Stomach (tissue), 19 donors: ENCODE measurements at places on chromosomes 4 and X. TPM values are rescaled to one million over a fixed set of nuclear protein-coding genes. Genes with fewer than 3 reads are reported as not detected.

The CYP2U1 gene
- total RNA-seq = 3.6 TPM

The SPIN2A gene
- 0.87 TPM for total RNA-seq

The FREM3 gene
- total RNA-seq = not detected

The ITIH6 gene
- total RNA-seq = not detected

The RNF212 gene
- not detected for total RNA-seq

The NHS gene
- total RNA-seq = 2.9 TPM

The CFI gene
- 20.4 TPM for total RNA-seq

The EDA gene
- total RNA-seq = 4.8 TPM

The CPE gene
- 33.0 TPM for total RNA-seq

The TRPC3 gene
- total RNA-seq = 3.7 TPM

The PNMA3 gene
- total RNA-seq = not detected

The SRPK3 gene
- total RNA-seq = 1.1 TPM

The EMCN gene
- total RNA-seq = not detected

The WDR1 gene
- total RNA-seq = 156 TPM

The RBM47 gene
- 318 TPM for total RNA-seq

The JCHAIN gene
- total RNA-seq = 284 TPM

The SOX3 gene
- not detected for total RNA-seq

The SPANXB1 gene
- not detected for total RNA-seq

The ARL13A gene
- not detected for total RNA-seq

The KANTR gene
- total RNA-seq = 6.7 TPM

The POF1B gene
- total RNA-seq = 22.8 TPM

The SLC6A14 gene
- total RNA-seq = 8.6 TPM

The MGST2 gene
- total RNA-seq = 55.1 TPM

The GPAT3 gene
- 7.2 TPM for total RNA-seq

The SFRP2 gene
- 6.7 TPM for total RNA-seq

The ENPEP gene
- 11.9 TPM for total RNA-seq

The GCNA gene
- 2.3 TPM for total RNA-seq

The RIPPLY1 gene
- not detected for total RNA-seq

The AVPR2 gene
- total RNA-seq = 0.37 TPM

The FRG2 gene
- total RNA-seq = not detected

The SYN1 gene
- not detected for total RNA-seq

The ASB5 gene
- 2.3 TPM for total RNA-seq

The MAGEA1 gene
- not detected for total RNA-seq

The AKAP4 gene
- not detected for total RNA-seq

The TMEM144 gene
- total RNA-seq = 40.4 TPM

The GRPR gene
- 25.4 TPM for total RNA-seq

The GAGE12H gene
- not detected for total RNA-seq

The FRMPD3 gene
- total RNA-seq = 0.73 TPM

The TENT5D gene
- total RNA-seq = not detected

The CT45A10 gene
- not detected for total RNA-seq

The NDST4 gene
- total RNA-seq = 5.1 TPM

The ATP10D gene
- total RNA-seq = 42.2 TPM

The PF4V1 gene
- not detected for total RNA-seq

The USP38 gene
- 15.2 TPM for total RNA-seq

The TET2 gene
- total RNA-seq = 23.2 TPM

The WAS gene
- 4.1 TPM for total RNA-seq

The HSFX4 gene
- not detected for total RNA-seq

The SHROOM4 gene
- 1.2 TPM for total RNA-seq

The TEX11 gene
- not detected for total RNA-seq

The NAA11 gene
- not detected for total RNA-seq

The DGKK gene
- not detected for total RNA-seq

The OPHN1 gene
- total RNA-seq = 76.4 TPM

The OCIAD2 gene
- 43.9 TPM for total RNA-seq

The CFAP47 gene
- not detected for total RNA-seq

The LARP7 gene
- total RNA-seq = 68.7 TPM

The FRMD7 gene
- total RNA-seq = not detected

The RASGEF1B gene
- 7.1 TPM for total RNA-seq

The GLOD5 gene
- not detected for total RNA-seq
